Glomerular endothelial cell (primary cell): ENCODE measurements at places on chromosomes 6 and 20. TPM values are rescaled to one million over a fixed set of nuclear protein-coding genes. Genes with fewer than 3 reads are reported as not detected.

DNA sequence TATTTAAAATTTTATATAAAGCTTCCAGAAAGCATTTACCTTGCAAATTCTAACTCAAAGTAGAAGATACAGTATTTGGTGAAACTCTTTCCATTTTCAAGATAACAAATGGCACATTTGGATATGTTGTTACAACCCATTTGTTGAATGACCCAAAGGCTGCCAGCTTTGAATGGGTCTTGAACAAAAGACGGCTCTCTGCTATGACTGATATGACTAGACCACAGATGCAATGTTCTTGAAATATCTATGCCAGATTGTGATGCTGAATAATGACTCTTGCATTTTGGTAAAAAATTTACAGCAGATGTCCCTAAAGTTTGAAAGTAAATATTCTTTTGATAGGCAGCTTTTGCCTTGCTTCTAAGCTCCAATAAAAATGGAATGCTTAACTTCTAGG lies 99.6 kb downstream of the HTR1B start:
- no peak for DNase-seq

- no peak for DNase-seq
Measured at GRCh38 chr6:168181316-168181715, 102.3 kb upstream of the FRMD1 start.

Gene SH3BGRL2
- 16.2 and 19.2 TPM in 2 replicates for total RNA-seq

GRCh38 chr6:38783443-38784228 lies 68.5 kb downstream of the DNAH8 start:
- DNase-seq: no peak

Gene GHRH
- total RNA-seq: not detected in 2 replicates

Gene CARMIL1
- 6.4 and 7.8 TPM in 2 replicates for total RNA-seq

Gene LY6G6C
- not detected in 2 replicates for total RNA-seq

GRCh38 chr20:47365023-47365764 lies 8.7 kb upstream of the ZMYND8 start:
- DNase-seq: no peak

Gene CCN5
- not detected in 2 replicates for total RNA-seq

GRCh38 chr6:139730340-139730974 lies 356.0 kb upstream of the CITED2 start:
- no peak for DNase-seq

Gene SLC13A3
- total RNA-seq: 0.10 and 0.47 TPM in 2 replicates

DNA sequence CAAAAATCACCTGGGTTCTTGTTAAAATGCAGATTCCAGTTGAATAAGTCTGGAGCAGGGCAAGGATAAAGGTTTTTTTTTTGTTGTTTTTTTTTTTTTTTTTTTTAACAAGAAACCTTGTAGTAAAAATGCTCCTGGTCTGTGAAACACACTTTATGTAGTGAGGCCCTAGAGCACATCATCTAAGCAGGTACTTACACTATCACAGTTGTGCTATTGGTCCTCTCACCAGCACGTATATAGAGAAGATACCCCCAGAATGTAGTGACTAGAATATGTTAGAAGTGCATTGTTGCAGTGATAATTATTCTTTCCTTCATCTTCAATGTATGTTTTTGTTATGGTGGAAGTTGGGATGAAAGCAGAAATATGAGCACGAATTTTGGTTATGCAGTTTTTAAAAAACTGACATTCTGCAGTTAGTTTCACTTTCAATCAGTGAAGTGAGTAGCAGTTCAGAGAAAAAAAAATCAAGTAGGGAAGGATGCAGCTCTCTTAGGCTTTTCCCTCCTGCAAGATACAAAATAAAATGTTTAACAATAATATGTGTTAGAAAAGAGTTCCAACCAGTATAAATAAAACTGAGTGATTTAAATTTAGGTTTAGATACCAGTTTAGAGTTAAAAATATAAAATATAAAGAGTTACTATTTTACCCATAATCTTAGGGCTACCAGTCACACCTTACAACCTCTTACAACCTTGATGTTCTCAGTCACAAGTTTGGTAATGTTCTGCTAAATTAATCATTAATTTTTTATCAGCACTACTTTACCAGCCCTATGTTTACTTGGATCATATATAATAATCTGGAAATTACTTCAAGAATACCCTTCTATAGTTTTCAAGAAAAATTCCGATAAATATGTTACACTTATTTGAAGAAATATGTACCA lies 9.2 kb upstream of the DEFB113 start:
- DNase-seq: no peak

DNA sequence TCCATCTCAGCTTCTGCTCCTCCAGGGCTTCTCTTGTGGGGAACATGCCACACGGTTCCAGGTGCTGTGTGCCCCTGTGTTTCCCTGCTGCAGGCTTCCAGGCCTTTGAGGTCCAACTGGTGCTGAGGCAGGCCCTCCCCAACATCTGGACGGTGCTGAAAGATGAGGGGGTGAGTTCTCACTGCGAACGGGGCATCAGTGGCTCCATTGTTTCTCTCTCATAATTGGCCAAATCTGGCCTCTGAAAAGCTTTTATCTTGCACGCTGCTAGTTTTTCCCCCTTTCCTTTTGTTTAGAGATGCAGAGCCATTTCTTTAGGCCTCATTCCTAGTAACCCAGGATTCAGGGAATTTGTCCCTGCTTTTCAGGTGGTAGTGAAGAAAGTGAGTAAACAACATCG lies 8.6 kb downstream of the PNLDC1 start:
- no peak for DNase-seq

DNA sequence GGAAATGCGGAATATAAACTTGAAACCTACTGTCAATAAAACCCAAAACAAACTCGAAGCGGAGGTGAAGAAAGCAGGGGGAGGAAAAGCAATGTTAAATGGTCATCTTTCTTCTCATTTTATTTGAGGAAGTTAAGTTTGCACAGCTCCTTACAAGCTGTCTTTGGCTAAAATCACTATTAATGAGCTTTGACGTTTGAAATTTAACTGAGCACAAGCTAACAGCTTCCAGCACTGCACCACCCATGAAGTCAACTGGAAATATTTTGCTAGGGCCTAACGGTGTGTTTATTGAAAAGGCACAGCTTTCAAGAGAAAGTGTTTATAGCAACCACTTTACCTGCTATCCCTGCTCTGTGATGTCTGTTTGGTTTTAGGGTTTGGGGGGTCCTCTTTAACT lies 103.8 kb downstream of the PKHD1 start:
- DNase-seq: no peak

- DNase-seq: no peak
Measured at GRCh38 chr6:109454496-109455436, 806 bp downstream of the MICAL1 start.

- no peak for DNase-seq
Measured at GRCh38 chr20:35845561-35845960, 73.7 kb downstream of the PHF20 start.
